ENCODE measurements at places on chromosomes 1 and 21. TPM values are rescaled to one million over a fixed set of nuclear protein-coding genes. Genes with fewer than 3 reads are reported as not detected.

AMY1C gene
- not detected for total RNA-seq

MYOG gene
- total RNA-seq = not detected

PLA2G2C gene
- not detected for total RNA-seq

TTC34 gene
- 0.07 TPM for total RNA-seq

SPATA1 gene
- total RNA-seq = 1.4 TPM

RGS18 gene
- not detected for total RNA-seq

CD5L gene
- not detected for total RNA-seq

BMP8A gene
- total RNA-seq = not detected

NBPF26 gene
- total RNA-seq = 3.9 TPM

XKR8 gene
- 5.4 TPM for total RNA-seq
